ENCODE measurements at places on chromosomes 11 and 22. TPM values are rescaled to one million over a fixed set of nuclear protein-coding genes. Genes with fewer than 3 reads are reported as not detected.
A peak's percentile ranks its signal among the peaks of the same experiment; 100 is the strongest.

DNA sequence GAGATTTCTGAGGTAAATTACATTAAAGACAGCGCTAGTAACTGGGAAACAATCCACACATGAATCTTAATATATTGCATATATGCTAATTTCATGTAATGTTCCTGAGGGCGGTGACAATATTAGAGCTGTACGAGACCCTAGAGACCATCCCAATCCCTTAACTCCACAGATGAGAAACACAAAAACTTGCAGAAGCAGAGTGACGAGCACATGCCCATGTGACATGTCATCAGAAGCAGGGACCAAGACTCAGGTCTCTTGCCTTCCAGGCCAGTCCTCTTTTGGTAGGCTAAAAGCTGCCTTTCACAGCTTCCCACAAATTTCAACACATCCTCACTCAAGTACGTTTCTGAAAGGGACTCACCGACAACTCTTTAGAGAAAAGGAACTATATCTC lies 11.8 kb downstream of the MAPK1 start:
- DNase-seq = no peak

DNA sequence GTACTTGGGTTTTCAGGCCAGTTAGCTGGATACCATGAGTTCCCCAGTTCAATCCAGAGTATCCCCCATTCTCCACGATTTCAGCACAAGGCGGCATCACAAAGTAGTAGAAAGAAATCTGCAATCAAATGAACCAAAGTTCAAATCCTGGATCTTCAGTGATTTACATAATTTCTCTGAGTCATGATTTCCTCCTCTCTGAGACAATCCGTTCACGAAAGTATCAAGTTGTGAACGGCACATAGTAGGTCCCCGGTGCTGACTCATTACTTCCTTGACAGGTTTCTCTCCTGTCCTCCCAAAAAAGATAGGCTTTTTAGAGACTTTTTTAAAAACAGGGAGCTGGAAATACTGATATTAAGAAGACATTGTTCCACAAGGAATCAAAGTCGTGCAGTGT lies 69.1 kb upstream of the AKIP1 start:
- DNase-seq = no peak

DNA sequence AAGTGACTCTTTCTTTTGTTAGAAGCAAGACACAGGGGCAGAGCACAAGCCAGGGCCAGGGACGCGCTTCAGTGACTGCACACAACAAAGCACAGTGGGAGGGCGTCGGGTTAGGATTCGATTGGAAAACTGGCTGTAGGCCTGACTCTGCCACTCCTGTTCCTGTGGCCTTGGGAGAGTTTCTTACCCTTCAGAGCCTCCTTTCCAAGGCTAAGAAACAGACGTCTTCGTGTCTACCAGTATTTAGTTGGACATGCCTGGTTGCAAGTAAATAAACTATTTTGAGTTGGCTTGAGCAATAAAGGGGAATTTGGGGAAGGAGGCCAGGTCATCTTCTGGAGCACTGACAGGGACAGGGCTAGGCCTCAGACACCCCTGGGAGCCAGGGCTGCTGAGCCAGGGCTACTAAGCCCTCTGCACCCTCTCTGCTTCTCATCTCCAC lies 549.1 kb downstream of the INSC start:
- DNase-seq = no peak

Gene MUC6
- polyA plus RNA-seq = 0.54 TPM

GRCh38 chr11:113334183-113334582 lies 19.8 kb downstream of the TTC12 start:
- no peak for DNase-seq

DNA sequence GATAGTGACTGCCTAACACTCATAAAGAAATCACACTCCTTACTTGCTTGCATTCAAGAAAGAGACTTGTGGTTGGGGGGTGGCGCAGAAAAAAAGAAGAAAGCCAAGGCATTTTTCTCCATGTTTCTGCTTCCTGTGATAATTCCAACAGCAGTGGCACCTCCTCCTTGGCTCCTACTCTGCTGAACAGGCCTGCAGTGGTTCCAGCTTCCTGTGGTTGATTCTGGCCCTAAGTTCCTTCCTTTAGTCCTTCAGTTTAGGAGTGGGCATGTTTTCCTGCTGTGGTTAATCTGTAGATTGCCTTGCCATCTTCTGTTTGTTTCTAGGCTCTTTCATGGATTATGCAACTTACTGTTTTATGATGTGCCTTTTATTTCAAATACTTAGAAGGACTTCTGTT lies 940.4 kb downstream of the DLG2 start:
- DNase-seq = no peak

DNA sequence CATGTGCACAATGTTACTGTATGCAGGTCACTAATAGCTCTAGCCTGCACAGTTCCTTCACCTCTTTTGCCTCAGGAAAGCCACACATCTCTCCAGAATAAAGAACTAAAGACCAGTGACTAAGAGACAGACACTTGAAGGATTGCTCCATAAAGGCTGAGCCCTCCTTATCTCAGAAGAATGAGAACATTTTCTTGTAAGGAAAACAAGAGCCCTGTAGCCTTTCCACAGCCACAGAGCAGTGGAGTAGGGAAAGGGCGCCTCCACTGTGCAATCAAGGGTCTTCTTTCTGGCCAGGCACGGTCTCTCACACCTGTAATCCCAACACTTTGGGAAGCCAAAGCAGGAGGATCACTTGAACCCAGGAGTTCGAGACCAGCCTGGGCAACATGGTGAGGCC lies 202.6 kb upstream of the TMEM45B start:
- DNase-seq = no peak

DNA sequence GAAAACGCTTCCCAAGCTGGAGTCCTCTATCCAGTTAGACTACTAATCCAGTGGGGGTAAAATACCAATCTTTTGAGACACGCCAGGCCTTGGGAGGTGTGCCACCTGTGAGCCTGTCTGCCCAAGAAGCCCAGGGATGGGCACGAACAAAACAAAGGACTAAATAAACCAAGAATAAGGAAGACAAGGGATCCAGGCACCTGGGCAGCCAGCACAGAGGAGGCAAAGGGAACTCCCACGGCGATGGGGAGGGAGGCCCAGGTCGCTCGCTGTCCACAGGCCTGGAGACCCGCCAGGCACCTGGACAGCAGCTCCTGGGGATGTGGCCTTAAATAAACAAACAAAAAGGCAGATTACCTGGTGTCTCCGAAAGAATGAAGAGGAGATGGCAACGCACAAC lies 31.4 kb downstream of the LRFN4 start:
- no peak for DNase-seq

- DNase-seq = peak; percentile 78
Measured at GRCh38 chr22:19717691-19718455, 3.6 kb downstream of the SEPTIN5 start.

Gene MS4A15
- not detected for polyA plus RNA-seq

Data from right lung (tissue), 10 donors.